ENCODE measurements at places on chromosomes 1 and 21. TPM values are rescaled to one million over a fixed set of nuclear protein-coding genes. Genes with fewer than 3 reads are reported as not detected.

DNA sequence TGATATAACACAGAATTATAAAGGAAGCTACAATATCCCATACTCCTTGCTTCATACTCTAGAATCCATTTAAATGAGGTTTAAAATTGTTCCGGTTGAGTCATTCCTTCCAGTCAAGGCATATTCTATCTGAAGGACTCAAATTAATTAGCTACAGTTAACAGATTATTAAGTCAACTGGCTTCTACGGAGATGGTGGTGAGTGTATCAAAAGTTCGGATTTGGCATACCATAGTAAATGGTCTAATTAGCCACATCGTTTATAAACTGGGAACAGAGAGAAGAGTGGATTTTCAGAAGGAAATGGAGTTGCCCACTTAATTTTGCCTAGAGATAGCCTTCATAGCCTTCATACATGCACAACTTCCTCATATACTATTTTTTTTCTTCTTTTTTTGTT is 1095.3 kb downstream of the TTLL7 start:
- peak; percentile 33 for DNase-seq

TP73 gene
- 0.71 TPM for total RNA-seq

DNA sequence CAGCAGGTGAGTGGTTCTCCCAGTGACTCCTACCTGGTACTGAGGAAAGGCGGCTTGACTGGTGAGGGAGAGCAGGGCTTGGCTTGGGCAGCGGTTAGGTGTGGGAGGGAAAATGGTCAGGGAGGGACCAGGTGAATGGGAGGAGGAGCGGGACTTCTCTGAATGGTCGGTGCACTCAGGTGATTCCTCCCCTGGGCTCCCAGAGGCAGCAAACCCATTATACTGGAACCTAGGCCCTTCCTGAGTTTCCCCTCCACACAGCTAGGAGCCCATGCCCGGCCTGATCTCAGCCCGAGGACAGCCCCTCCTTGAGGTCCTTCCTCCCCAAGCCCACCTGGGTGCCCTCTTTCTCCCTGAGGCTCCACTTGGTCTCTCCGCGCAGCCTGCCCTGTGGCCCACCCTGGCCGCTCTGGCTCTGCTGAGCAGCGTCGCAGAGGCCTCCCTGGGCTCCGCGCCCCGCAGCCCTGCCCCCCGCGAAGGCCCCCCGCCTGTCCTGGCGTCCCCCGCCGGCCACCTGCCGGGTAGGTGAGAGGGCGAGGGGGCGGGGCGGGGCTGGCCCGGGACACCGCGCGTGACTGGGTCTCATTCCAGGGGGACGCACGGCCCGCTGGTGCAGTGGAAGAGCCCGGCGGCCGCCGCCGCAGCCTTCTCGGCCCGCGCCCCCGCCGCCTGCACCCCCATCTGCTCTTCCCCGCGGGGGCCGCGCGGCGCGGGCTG is 2.3 kb downstream of the ARTN start:
- no peak for DNase-seq

AUNIP gene
- total RNA-seq, result 1.1 TPM

KRTAP7-1 gene
- total RNA-seq, result not detected

SPRR5 gene
- total RNA-seq, result not detected

IQCC gene
- total RNA-seq, result 2.5 TPM

GRCh38 chr1:70205071-70205433 is 327 bp downstream of the LRRC40 start:
- DNase-seq, result no peak

Measured in muscle of leg (tissue), 16 donors.